Posterior cingulate gyrus (tissue), 11 donors: ENCODE measurements at places on chromosomes 1 and 21.
A peak's percentile ranks its signal among the peaks of the same experiment; 100 is the strongest.

DNA sequence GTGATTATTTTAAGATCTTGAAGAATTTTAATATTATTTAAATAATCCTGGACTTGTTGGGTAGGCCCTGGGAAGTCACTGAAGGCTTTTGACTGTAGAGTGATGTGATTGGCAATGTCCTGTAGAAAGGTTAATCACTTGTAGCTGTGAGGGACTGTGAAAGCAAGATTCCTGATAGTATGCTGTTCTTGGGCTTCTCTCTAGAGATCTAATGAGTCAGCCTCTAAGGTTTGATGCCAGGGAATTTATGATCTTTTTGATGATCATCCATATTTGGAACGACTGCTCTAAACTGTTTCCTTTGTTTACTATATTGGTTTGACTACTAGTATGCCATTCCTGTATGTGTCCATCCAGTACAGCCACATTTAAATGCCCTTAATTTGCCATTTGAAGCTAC is 56.5 kb downstream of the CAMSAP2 start:
- DNase-seq, result no peak

DNA sequence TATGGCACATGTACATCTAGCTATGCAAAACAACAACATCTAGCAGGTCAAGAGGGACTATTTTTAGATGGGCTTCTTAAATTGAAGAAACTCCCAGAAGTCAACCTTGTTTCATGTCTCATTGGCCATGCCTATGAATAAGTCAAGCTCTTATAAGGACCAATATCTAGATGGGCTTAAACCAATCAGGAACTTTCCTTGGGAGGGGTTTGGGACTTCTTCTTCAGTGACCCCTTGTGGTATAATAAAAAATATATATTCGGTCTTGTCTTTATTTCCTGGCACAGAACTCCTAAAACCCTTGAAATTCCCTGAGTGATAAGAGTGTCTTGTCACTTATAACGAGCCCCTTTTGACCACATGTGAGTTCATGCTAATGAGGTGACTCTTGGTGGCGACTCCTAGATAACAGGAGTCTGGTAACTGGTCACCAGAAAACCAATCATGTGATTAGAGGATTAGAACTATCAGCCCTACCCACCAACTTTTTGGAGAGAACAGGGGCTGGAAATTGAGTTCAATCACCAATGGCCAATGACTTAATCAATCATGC is 218.3 kb downstream of the HHIPL2 start:
- no peak for DNase-seq

- no peak for DNase-seq
These were observed 831 bp downstream of the TIPRL start for GRCh38 chr1:168179438-168180147.

GRCh38 chr1:89457046-89457445 is 67.6 kb upstream of the LRRC8B start:
- no peak for DNase-seq

- DNase-seq, result no peak
These were observed 2.3 kb upstream of the NRAS start for GRCh38 chr1:114718661-114719423.

DNA sequence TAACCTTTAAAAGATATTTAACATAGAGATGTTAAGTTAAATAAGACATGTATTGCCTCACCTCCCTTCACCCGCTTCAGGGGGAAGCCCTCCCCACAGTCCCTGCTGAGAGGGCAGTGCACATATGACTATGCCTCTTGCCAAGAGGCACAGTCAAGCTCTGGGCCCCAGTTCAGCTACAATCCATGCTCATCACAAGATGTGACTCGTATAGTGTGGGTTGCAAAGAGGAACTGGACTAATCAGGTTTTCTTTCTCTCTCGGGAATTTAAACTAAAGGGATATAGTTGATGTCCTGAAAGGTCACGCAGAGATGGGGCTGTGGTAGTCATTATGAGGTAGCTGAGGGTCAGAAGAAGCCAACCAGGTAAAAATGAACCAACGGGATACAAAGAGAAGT is 35.6 kb downstream of the LYST start:
- DNase-seq, result peak; percentile 12

GRCh38 chr1:183932412-183932811 is 105.1 kb downstream of the COLGALT2 start:
- DNase-seq, result peak; percentile 97

- no peak for DNase-seq
These were observed 151.7 kb upstream of the HMGB4 start for GRCh38 chr1:33712186-33712585.

GRCh38 chr21:42300956-42301355 is 14.3 kb downstream of the TFF3 start:
- no peak for DNase-seq

- no peak for DNase-seq
These were observed 12.3 kb upstream of the RCC2 start for GRCh38 chr1:17451731-17452130.

DNA sequence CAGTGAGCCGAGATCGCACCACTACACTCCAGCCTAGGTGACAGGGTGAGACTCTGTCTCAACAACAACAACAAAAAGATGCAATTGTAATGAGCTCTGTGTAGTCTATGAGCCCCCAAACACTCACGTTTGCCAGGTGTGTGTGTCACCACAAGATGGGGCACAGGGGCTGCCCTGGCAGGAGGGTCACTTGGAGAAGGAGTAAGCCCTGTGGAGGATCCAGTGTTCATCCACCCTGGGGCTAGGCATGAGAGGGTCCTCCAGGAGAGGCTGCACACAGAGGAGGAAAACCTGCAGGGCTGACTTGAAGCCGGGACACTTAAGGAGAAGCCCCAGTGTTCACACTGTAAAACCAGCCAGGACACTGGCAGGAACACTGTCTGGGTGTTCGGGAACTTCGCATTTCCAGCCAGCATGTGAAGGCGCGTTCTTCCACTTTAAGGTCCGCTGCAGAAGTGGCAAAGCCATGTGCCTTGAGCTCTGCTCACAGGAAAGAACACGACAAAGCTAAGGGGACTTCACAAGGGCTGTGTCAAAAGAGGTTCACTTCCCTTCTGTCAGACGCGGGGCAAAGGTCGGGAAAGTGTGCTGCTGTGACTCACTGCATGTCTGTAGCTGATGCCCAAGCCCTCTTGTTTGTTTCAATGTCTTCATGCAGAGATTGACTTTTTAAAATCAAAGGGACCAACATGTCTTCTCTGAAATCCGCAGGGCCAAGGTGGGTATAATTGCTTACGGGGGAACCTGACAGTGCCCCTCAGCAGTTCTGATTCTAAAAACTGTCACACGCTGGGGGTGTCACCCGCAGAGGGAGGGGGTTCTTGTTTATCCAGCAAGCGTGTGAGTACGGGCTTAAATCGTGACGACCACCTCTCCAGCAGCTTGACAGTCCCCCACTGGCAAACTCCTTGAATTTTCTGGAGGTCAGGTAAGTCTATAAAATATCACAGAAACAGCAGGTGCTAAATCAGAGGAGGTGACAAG is 102.8 kb downstream of the RIPK4 start:
- no peak for DNase-seq

DNA sequence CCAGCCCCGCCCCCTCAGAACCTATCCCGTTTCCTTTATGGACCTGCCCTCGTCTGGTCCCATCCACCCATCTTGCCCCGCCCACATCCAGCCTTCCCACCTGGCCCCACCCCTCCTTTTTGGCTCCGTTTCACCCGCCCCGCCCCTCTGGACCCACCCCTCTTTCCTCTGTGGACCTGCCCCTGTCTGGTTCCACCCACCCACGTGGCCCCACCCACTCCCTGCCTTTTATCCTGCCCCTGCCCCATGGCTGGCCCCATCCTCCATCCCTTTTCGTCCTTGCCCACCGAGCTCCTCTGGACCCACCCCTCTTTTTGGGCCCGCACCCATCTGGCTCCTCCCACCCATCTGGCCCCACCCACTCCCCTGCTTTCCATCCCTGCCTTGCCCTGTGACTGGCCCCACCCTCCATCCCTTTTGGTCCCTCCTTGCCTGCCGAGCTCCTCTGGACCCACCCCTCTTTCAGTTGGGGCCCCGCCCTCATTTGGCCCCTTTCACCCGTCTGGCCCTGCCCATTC is 177.3 kb downstream of the CAMTA1 start:
- no peak for DNase-seq

DNA sequence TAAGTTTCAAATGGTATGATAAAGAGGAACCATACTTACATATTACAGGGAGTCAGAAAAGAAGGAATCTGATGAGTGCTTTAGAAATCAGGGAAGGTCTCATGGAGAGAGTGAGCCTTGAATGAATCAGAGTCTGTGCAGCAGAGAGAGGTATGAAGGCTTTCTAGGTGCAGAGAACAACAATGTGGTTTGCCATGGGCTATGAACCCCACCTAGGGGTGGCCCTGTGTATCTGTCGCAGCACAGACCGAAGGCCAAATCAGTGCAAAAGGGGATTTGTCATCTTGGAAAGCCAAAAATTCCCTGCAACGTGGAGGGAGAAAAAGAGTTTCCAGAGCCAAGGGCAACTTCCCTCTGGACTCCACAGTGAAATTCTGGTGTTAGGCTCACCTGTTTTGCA is 3.5 kb downstream of the PAPPA2 start:
- no peak for DNase-seq

GRCh38 chr21:33403786-33404585 is 773 bp downstream of the IFNGR2 start:
- DNase-seq, result peak; percentile 95

GRCh38 chr1:113957984-113958383 is 21.3 kb upstream of the OLFML3 start:
- no peak for DNase-seq

GRCh38 chr1:225448146-225448805 is 20.4 kb upstream of the LBR start:
- peak; percentile 42 for DNase-seq

GRCh38 chr21:25283720-25284119 is 323.6 kb downstream of the MRPL39 start:
- no peak for DNase-seq

- DNase-seq, result no peak
These were observed 22.3 kb upstream of the PLEKHO1 start for GRCh38 chr1:150127464-150127863.

- DNase-seq, result no peak
These were observed 81.0 kb downstream of the CNIH3 start for GRCh38 chr1:224696891-224697765.

DNA sequence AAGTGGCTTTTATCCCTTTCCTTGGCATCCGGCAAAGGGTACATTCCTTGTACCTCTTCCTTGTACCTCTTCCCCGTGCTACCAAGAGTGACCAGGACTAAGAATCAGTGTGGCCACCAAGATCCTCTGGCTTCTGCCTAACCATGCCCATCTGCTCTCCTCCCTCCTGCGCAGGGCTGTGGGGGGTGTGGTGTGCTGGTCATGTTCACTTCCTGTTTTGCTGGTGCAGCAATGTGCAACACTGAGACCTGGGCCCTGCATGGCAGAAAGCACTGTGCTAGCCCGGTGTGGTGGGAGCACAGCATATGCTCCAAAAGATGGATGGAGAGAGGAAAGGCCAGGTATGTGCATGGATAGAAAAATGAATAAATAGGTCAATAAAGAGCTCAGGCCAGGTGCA is 33.3 kb upstream of the TENT5C start:
- peak; percentile 61 for DNase-seq

GRCh38 chr1:151953409-151954094 is 40.1 kb downstream of the S100A10 start:
- DNase-seq, result no peak

- DNase-seq, result no peak
These were observed 14.6 kb downstream of the SLC35E2B start for GRCh38 chr1:1677718-1678580.

DNA sequence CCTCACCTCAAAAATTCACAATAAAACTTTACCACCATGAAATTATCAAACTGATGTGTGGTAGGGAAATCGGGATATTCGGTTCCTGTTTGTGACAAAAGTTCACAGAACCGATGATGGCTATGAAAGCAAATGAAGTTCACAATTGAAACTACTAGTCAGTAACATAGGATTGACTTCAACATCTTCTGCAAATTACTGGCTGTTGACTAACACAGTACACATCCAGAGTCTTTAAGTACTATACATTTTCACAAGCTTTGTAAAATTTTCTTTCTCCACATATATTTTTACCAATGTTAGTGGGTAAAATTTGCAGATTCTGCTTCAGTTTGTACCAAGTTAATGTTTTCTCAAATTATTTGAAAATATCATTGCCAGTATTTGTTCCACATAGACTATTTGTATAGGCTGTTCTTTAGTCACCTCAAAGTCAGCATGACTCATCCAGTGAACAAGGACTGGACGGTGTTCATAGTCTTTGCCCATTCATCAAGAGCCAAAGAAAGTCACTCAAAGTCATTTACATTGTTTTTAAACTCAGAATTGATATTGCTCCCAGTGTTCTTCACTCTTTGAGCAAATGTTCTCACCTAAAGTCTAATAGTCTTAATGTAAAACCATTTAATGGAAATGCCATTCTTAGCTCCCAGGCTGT is 213.4 kb downstream of the USP25 start:
- DNase-seq, result no peak

- no peak for DNase-seq
These were observed 16.5 kb upstream of the CFHR5 start for GRCh38 chr1:196960854-196961253.

GRCh38 chr1:91643431-91643830 is 142.8 kb downstream of the CDC7 start:
- no peak for DNase-seq

- no peak for DNase-seq
These were observed 444.8 kb downstream of the KIF26B start for GRCh38 chr1:245599371-245600174.

DNA sequence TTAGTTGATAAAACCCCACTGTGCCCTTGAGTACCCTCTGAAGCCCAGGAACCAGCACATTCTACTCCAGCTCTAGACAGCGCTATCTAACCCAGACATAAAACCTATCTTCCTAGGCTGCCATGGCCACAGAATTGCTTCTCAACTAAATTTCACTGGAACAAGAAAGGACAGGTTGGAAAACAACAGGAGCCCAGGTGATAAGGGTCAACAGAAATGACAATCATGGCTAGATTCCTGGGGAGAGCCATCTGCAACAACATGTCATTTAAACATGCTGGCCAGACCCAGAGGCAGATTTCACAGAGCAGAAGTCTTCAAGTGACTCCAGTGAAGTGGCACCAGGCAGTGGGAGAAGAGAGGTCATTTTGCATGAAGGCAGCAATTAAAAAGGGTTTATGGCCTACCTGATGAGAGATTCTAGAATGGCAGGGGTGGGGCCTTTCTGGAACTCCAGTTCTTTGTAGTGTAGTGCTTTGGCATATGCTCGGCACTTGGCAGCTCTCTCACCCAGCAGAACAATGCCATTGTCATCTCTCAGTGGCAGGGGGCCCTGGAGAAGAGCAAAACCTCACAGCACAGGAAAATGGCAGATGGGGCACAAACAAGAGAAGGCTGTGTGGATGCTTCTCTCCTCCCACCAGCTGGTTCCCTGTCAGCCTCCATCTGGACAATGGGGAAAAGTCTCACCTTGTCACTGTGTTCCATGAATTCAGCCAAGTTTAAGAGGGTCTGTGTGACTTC is 9.9 kb downstream of the ANGPTL7 start:
- peak; percentile 60 for DNase-seq

- no peak for DNase-seq
These were observed 37.3 kb downstream of the ZMYND12 start for GRCh38 chr1:42418516-42418915.

- DNase-seq, result no peak
These were observed 123.0 kb downstream of the DYRK1A start for GRCh38 chr21:37489553-37489952.

GRCh38 chr1:33660244-33660643 is 187.8 kb downstream of the ZSCAN20 start:
- no peak for DNase-seq

GRCh38 chr21:34075760-34076660 is 2.6 kb downstream of the MRPS6 start:
- no peak for DNase-seq
